ENCODE measurements at places on chromosomes 3 and 15. TPM values are rescaled to one million over a fixed set of nuclear protein-coding genes. Genes with fewer than 3 reads are reported as not detected.

DNA sequence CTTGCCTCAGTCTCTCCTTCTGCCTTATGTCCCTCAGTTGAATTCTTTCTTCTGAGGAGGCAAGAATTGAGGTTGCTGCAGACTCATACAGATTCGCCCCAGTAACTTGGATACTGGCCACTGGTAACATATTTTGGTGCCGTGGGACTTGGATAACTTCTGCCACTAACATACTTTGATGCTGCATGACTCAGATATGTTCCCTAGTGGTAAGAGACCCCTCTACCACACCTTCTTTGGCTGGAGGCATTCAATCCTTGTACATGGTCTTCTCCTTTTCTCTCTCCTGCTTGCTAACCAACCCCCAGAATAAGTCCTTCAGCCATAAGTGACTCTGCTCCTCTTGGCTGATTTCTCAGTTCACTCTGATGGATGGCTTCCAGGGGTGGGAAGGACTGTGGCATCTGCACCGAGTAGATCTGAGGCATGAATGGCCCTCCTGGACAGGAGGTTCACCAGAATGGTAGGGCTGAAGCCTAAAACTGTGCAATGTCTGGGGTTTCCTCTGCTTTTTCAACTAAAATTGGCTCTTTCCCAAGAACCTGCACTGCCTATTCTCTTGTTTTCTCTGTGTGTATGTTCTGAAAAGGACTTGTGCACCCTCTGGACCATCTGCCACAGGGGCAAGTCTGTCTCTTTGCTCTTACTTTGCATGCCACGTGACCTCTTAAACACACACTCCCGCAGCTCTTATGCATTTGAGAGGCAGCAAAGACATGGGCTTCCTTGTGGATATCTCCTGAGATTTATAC is 55.5 kb upstream of the FSTL1 start:
- DNase-seq: no peak

- DNase-seq: no peak
Observed at GRCh38 chr3:13598926-13599886, 50.3 kb downstream of the FBLN2 start.

Gene GOLGA6L22
- total RNA-seq: not detected

GRCh38 chr3:64264501-64265109 is 39.3 kb upstream of the PRICKLE2 start:
- DNase-seq: no peak
